Naive thymus-derived CD8-positive, alpha-beta T cell (primary cell): ENCODE measurements at places on chromosomes 1 and 21. TPM values are rescaled to one million over a fixed set of nuclear protein-coding genes. Genes with fewer than 3 reads are reported as not detected.
A peak's percentile ranks its signal among the peaks of the same experiment; 100 is the strongest.

DNA sequence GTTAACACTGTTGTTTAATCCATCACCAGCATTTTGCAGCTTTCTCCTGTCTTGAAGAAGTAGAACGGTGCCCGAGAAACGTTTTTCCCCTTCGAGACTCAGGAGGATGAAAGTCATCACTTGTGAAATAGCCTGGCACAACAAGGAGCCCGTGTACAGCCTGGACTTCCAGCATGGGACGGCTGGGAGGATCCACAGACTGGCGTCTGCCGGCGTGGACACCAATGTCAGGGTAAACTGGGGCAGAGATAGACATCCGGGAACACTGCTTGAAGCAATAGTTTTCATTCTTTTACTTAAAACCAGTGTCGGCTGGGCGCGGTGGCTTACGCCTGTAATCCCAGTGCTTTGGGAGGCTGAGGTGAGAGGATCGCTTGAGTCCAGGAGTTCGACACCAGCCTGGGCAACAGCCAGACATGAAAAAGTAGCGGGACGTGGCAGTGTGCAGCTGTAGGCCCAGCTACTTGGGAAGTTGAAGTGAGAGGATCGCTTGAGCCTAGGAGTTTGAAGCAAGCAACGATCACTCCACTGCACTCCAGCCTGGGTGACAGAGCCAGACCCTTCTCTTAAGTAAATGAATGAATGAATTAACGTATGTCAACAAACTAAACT, 945 bp downstream of the CHAF1B start:
- no peak for DNase-seq
- H3K4me1 ChIP-seq: peaks cover 10% of the 10 kb centered on the region
- H3K27me3 ChIP-seq: no peaks in the 10 kb centered on the region
- H3K4me3 ChIP-seq: peak overlapping the region; percentile 87

Gene PFDN2
- 37.9 TPM for total RNA-seq

DNA sequence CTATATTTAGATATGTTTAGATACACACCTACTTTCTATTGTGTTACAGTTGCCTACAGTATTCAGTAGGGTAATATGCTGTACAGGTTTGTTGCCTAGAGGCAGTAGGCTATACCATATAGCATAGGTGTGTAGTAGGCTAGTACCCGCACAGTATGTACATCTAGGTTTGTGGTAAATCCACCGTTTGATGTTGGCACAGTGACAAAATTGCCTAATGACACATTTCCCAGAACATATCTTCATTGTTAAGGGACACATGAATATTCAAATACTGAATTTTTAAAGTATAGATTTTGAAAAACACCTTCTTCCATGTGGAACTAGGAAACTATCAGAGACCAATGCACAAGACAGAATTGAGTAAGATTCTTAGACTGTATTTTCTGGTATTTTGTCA, 22.6 kb upstream of the PDC start:
- no peak overlapping the region for H3K4me3 ChIP-seq
- H3K36me3 ChIP-seq: no peaks in the 10 kb centered on the region
- DNase-seq: no peak
- peaks cover 3% of the 10 kb centered on the region for H3K27me3 ChIP-seq
- no peaks in the 10 kb centered on the region for H3K4me1 ChIP-seq

DNA sequence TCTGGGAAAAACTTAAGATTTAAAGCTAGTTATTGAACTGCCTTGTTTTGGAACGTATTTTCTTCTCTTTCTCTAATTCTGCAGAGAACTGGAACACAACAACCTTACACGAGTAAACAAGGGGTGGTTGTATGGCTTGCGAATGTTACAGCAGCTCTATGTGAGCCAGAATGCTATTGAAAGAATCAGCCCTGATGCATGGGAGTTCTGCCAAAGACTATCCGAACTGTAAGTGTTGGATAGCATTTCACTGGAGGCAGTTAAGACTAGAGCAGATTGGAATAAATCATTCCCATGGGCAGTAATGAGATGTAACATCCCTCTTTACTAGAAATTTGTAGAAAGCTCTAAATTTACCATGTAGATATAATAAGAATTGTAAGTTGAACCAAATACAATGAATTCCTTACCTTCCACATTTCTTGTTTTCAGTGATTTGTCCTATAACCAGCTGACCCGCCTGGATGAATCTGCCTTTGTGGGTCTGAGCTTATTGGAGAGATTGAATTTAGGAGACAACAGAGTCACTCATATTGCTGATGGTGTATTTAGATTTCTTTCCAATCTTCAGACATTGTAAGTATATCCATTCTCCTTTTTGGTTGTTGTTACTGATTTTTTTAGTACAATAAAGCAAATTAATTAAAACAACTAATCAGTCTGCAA, 22.9 kb downstream of the LRIG2 start:
- H3K27me3 ChIP-seq: no peaks in the 10 kb centered on the region
- no peaks in the 10 kb centered on the region for H3K36me3 ChIP-seq
- peaks cover 9% of the 10 kb centered on the region for H3K4me1 ChIP-seq
- H3K27ac ChIP-seq: no peak overlapping the region
- no peak overlapping the region for H3K4me3 ChIP-seq
- DNase-seq: no peak

DNA sequence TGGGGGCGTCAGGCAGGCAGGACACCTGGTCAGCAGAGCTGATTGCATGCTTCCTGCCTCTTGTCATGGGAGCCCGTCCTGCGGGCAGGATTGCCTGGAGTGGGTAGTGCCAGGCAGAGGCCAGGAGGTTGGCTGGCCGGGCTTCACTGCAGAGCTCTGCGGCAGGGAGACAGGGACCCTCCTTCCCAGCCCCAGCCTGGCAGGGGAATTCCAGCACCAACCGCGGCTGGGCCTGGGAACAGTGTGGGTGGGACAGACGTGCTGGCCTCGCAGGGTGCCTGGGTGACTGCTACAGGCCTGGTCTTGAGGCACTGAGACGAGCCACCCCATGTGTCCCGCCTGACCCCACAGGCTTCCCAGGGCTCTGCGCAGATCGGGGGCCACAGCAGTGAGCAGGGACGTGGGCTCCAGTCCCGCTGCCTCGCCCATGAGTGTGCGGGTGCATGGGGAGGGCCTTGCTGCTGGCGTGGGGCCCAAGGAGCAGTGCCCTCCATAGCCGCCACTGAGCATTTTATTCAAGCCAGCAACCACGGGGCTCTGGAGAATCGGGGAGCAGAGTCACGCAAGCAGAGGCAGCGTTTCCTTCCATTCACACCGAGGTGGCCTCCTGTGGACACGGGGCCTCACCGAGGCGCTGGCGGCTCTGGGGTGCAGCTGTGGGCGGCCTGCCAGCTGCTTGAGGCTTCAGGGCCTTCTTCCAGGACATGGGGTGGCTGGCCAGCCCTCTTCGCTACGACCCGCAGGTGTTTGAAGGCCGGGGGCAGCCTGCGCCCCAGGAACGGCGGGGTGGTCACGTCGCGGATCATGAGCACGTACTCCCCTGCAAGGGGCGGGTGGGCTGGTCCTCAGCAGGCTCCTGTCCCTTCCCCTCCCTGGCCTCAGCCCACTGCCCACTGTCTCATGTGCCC, 70.3 kb downstream of the MORN1 start:
- H3K4me3 ChIP-seq: no peak overlapping the region
- peaks cover 10% of the 10 kb centered on the region for H3K4me1 ChIP-seq
- no peak for DNase-seq
- peaks cover 5% of the 10 kb centered on the region for H3K27me3 ChIP-seq

Gene ATP1A4
- total RNA-seq: not detected

Gene GON4L
- 131 TPM for total RNA-seq

DNA sequence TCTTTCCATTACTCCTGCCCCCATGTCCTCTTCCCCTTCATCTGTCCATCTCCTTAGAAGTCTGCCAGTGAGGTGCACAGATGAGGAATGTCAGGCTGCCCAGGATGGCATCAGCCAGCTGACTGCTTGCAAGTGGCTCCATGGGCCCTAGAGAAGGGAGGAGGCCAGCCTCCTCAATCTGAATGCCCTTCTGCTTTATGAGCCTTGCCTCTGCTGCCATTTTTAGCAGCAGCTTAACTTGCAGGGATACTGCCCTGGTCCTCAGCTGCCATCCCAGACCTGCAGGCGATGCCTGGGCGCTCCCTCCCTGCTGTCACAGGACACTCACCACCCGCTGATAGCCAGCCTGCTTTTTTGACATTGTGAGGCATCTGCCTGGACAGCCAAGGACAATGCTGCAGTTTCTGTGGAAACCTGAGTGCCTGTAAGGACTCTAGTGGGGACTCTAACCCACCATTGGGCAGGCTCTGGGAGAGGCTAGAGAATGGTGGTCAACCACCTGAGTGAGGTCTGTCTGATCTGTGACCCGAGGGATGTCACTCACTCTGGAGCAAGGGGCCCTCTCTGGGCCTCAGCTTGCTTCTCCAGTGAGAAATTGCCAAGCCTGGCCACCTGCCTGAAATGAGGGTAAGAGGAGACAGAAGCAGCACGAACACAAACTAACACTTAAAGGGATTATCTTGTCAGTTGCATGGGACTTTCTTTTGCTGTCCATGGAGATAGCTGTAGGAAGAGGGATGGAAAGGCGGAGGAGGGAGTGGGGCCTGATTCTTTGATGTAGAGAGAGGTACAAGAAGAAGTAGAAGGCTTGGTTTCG, 185.0 kb downstream of the MIS18A start:
- no peak overlapping the region for H3K4me3 ChIP-seq
- H3K4me1 ChIP-seq: no peaks in the 10 kb centered on the region
- peaks cover 10% of the 10 kb centered on the region for H3K27me3 ChIP-seq
- no peak overlapping the region for H3K27ac ChIP-seq
- DNase-seq: no peak
- peaks cover 5% of the 10 kb centered on the region for H3K36me3 ChIP-seq

Gene EPHX1
- total RNA-seq: 5.9 TPM

Gene NHLH1
- total RNA-seq: 0.38 TPM

GRCh38 chr21:36656138-36656537, 42.8 kb upstream of the SIM2 start:
- no peaks in the 10 kb centered on the region for H3K4me1 ChIP-seq
- H3K4me3 ChIP-seq: no peak overlapping the region
- no peaks in the 10 kb centered on the region for H3K36me3 ChIP-seq
- no peak for DNase-seq
- peaks cover 36% of the 10 kb centered on the region for H3K27me3 ChIP-seq
- H3K27ac ChIP-seq: no peak overlapping the region

- H3K4me3 ChIP-seq: no peak overlapping the region
- H3K4me1 ChIP-seq: peaks cover 2% of the 10 kb centered on the region
- no peaks in the 10 kb centered on the region for H3K27me3 ChIP-seq
- peaks cover 6% of the 10 kb centered on the region for H3K36me3 ChIP-seq
Observed at GRCh38 chr1:9859281-9860014, 35.7 kb upstream of the CLSTN1 start.

Gene GJA9
- total RNA-seq: not detected

GRCh38 chr1:23343221-23344110, 618 bp downstream of the HNRNPR start:
- no peaks in the 10 kb centered on the region for H3K27me3 ChIP-seq
- H3K4me1 ChIP-seq: peaks cover 26% of the 10 kb centered on the region
- H3K36me3 ChIP-seq: no peaks in the 10 kb centered on the region
- H3K27ac ChIP-seq: peak overlapping the region; percentile 95
- H3K4me3 ChIP-seq: peak overlapping the region; percentile 99

- peaks cover 13% of the 10 kb centered on the region for H3K36me3 ChIP-seq
- no peak overlapping the region for H3K27ac ChIP-seq
- no peak for DNase-seq
- H3K27me3 ChIP-seq: no peaks in the 10 kb centered on the region
Observed at GRCh38 chr1:214850432-214851050, 232.0 kb upstream of the KCNK2 start.

GRCh38 chr1:186057086-186057485, 318.0 kb downstream of the TPR start:
- no peaks in the 10 kb centered on the region for H3K36me3 ChIP-seq
- no peak for DNase-seq
- H3K27ac ChIP-seq: no peak overlapping the region
- no peak overlapping the region for H3K4me3 ChIP-seq
- no peaks in the 10 kb centered on the region for H3K4me1 ChIP-seq

Gene FAM72C
- not detected for total RNA-seq

DNA sequence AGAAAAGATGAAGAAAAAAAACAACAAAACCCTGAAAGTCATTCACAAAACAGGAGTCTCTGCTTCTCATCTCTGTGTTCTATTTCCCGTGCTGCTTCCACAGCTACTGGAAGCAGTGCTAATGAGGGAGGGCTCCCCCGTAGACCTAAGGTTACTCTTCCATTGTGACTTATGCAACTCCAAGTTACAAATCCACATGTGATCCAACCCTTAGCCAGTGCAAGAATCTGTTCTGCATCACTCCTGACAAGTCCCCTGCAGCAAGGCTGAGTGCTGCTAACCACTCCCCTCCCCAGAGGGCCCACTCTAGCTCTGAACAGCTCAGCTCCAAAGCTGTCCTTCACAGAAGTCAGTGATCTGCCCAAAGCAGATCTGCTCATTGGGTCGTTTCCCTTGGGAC, 10.3 kb downstream of the DNALI1 start:
- H3K4me1 ChIP-seq: no peaks in the 10 kb centered on the region
- peak overlapping the region; percentile 6 for H3K27ac ChIP-seq
- H3K4me3 ChIP-seq: no peak overlapping the region
- no peaks in the 10 kb centered on the region for H3K36me3 ChIP-seq
- no peaks in the 10 kb centered on the region for H3K27me3 ChIP-seq
- DNase-seq: no peak

Gene CNR2
- total RNA-seq: 0.99 TPM

Gene UBL4B
- total RNA-seq: not detected

Gene CD52
- total RNA-seq: 772 TPM

- peaks cover 39% of the 10 kb centered on the region for H3K36me3 ChIP-seq
- DNase-seq: no peak
- peaks cover 5% of the 10 kb centered on the region for H3K4me1 ChIP-seq
- H3K27me3 ChIP-seq: no peaks in the 10 kb centered on the region
- H3K4me3 ChIP-seq: no peak overlapping the region
Observed at GRCh38 chr1:180786624-180787023, 126.1 kb upstream of the KIAA1614 start.

- H3K36me3 ChIP-seq: peaks cover 4% of the 10 kb centered on the region
- no peak overlapping the region for H3K4me3 ChIP-seq
- H3K27ac ChIP-seq: peak overlapping the region; percentile 4
- no peaks in the 10 kb centered on the region for H3K27me3 ChIP-seq
- no peaks in the 10 kb centered on the region for H3K4me1 ChIP-seq
- DNase-seq: no peak
Observed at GRCh38 chr21:32315511-32316281, 17.0 kb downstream of the MRAP start.

- H3K36me3 ChIP-seq: no peaks in the 10 kb centered on the region
- peaks cover 7% of the 10 kb centered on the region for H3K27me3 ChIP-seq
- DNase-seq: no peak
- H3K4me3 ChIP-seq: no peak overlapping the region
- H3K4me1 ChIP-seq: no peaks in the 10 kb centered on the region
- no peak overlapping the region for H3K27ac ChIP-seq
Observed at GRCh38 chr1:26218906-26219494, 15.0 kb upstream of the CEP85 start.

Gene PPIAL4G
- total RNA-seq: 3.0 TPM

DNA sequence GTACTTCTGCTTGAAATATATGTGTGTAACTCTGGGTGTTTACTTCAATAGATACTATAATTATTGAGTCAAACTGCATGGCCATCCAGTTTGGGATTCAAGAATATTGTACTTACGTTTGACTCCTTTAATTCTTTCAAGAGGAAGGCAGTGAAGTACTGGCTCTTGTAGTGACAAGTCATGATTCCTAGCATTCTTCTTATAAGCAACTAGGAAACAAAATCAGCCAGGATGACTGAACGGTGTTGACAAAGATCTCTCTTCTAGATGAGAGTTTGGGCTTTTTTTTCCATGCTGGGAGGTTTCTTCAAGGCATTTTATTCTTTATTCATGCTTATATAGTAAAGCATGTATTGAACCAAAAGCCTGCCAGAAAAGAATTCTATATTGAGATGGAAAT, 58.3 kb downstream of the CLEC20A start:
- no peak overlapping the region for H3K4me3 ChIP-seq
- peaks cover 13% of the 10 kb centered on the region for H3K27me3 ChIP-seq
- no peaks in the 10 kb centered on the region for H3K4me1 ChIP-seq
- DNase-seq: no peak
- H3K36me3 ChIP-seq: no peaks in the 10 kb centered on the region

Gene FAM131C
- total RNA-seq: not detected

GRCh38 chr1:53134042-53134485, 8.4 kb downstream of the SLC1A7 start:
- H3K27me3 ChIP-seq: peaks cover 1% of the 10 kb centered on the region
- H3K27ac ChIP-seq: no peak overlapping the region
- no peaks in the 10 kb centered on the region for H3K4me1 ChIP-seq
